ENCODE measurements at places on chromosomes 16 and 17.

- DNase-seq: no peak
These were observed 24.7 kb downstream of the DEF8 start for GRCh38 chr16:89973235-89973634.

DNA sequence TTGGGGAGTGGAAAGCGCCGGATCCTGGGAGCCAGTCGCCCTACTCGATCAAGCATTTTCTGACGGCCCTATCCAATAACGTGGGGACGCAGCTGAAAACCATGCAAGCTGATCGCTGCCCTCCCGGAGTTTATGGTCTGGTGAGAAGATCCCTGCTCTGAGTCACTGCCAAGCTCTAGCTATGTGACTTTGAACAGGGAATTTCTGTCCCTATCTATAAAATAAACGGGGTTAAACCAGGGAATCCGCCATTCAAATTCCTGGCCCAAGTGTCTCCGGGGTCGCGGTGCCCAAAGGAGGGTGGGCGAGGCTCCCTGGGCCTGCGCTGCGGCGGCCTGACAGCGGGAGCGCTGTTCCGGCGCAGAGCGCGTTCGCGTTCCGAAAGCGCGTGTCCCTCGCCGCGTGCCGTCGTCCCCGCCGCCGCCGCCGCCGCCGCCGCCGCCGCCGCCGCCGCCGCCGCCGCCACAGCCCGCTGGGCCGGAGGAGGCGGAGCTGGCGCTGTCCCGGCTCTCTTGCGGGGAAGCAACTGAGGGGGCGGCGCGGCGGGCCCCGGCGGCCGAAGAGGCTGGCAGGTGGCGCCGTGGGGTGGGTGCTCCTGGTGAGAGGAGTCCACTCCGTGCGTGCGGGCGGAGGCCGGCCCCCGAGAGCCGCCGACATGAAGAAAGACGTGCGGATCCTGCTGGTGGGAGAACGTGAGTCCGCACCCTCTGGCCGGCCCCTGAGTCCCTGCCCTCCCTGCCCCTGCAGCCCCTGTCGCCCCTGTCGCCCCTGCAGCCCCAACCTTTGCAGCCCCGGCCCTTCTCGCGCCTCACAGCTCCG is at the start of gene RHOT1:
RHOT1 (plus strand) TSS at position 465 of the 819 bp plus-strand sequence; CDS start at position 656, 191 bp downstream.
- peak; percentile 92 for DNase-seq

DNA sequence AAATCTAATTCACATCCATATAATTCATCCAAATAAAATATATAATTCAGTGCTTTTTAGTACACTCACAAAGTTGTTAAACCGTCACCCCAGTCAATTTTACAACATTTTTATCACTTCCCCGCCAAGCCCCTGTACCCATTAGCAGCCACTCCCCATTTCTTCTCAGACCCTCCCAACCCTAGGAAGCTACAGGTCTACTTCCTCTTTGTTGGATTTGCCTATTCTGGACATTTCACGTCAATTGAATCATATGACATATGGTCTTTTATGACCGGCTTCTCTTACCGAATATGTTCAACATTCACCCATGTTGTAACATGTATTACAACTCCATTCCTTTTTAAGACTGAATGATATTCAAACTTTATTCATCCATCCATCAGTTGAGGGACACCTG is 19.9 kb upstream of the MLKL start:
- DNase-seq: no peak

GRCh38 chr16:79642652-79643051 is 42.1 kb upstream of the MAF start:
- DNase-seq: no peak

- no peak for DNase-seq
These were observed 188.8 kb downstream of the CCDC182 start for GRCh38 chr17:57556320-57556719.

- no peak for DNase-seq
These were observed 351.9 kb downstream of the SEC14L1 start for GRCh38 chr17:77492446-77493237.

GRCh38 chr17:7629939-7630571 is at the start of gene SHBG:
Gene SHBG (plus strand): TSS chr17:7630135. CDS start chr17:7630173, 38 bp downstream.
- DNase-seq: no peak

DNA sequence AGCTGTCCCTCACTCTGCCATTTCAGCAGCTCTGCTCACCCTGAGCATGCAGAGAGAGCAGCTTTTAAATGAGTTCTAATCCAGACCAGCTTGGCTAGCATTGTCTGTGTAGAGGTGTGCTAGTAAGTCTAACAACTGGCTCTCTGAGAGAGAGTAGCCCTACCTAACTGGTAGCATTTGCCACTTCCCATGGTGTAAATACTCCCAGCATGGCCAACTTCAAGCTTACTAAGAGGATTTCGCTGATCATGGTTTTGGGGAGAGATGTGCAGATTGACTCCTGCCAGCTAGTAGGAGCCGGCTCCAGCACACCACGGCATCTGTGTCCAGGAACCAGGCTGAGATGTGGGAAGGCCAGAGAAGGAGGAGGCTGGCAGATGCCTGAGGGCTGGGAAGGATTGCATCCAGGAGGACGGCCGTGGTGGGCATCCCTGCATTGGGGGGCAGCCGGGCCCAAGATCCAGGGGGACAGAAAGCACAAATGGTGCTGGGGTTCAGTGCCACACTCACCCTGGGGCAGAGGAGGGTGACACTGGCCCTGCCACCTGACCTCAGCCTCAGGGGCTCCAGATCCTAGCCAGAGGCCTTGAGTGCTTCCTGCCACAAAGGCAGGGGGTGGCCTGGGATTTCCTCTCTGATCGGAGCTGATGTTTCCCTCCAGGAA is 394.9 kb upstream of the TNRC6C start:
- DNase-seq: no peak

DNA sequence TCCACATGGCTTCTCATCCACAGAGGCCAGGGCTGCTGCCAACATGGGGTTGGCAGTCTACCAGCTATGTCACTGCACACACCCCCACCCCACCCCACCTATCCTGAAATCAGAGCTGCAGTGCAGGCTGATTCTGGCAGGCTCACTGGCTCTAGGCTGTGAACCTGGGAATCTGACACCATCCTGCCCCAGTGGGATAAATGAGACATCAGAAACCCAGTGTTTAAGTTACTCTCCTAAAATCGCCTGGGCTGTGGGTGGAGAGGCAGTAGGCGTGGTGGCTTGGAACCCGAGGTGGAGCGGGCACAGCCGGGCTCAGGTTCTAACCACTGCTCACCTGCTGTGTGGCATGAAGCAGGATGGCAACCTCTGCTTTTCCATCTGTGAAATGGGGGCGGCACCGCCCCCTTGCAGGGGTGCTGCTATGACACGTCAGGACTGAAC is 5.6 kb downstream of the SLC38A8 start:
- DNase-seq: no peak

DNA sequence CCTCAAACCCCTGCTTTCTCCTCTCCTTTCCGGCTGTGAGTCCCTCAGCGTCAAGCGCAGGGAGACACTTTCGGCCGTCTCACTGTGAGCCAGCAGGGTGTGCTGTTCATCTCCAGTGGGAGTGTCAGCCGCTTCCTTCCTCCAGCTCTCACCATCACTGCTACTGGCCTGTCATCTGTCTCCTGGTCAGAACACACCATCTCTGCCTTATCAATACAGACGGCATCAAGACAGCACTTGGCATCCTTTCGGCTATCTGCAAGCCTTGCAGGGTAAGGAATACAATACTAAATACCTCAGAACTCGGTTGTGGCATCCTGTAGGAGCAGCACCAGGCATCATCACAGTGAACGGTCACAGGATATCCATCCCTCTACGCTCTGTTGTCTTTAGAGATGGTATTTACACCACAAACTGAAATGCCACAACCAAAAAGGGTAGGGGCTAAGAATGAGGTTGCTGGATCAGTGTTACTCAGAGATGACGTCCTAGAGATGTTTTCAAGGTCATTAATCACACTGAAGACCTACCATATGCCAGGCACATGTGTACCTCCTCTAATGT is 20.7 kb upstream of the CMTM4 start:
- no peak for DNase-seq

- DNase-seq: peak; percentile 53
These were observed 13.4 kb upstream of the SULT1A1 start for GRCh38 chr16:28623172-28623711.

- no peak for DNase-seq
These were observed 224.2 kb downstream of the PARN start for GRCh38 chr16:14405611-14406537.

DNA sequence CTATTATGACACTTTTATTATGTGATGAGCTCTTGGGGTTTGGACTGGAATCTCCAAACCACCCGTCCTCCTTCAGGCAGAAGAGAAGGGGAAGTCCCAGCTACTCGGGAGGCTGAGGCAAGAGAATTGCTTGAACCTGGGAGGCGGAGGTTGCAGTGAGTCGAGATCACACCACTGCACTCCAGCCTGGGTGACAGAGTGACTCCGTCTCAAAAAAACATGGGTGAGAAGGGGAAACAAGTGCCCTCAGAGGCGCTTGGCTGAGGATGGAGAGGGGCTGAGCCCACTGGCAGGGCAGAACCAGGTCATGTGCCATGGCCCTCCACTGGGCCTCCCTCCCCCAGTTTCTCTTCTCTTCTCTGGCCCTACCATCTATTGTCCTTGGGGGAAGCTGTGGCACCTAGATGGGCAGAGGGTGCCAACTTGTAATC is 120.9 kb upstream of the SMURF2 start:
- DNase-seq: no peak

DNA sequence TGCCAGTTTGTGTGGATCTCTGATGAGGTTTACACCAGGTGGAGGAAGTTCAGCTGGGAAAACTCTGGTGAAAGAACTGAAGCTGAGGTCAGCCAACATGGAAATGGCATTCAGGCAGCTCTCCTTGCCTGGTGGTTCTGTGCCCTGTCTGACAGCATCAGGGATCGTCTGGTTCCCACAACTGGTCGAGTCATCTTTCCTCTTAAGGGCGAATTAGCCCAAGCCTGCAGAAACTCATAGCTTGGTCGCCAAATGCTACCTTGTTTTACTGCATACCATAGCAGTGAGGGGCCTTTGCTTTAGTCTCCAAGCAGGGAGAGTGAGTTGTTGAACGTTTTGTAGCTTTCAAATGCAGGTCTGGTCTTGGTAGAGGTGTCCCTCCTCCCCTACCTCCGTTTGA is 7.2 kb downstream of the PLCG2 start:
- DNase-seq: no peak

- DNase-seq: no peak
These were observed 62.2 kb downstream of the MPRIP start for GRCh38 chr17:17104494-17104893.

- DNase-seq: peak; percentile 34
These were observed 586 bp downstream of the MEAK7 start for GRCh38 chr16:84503751-84504395.

DNA sequence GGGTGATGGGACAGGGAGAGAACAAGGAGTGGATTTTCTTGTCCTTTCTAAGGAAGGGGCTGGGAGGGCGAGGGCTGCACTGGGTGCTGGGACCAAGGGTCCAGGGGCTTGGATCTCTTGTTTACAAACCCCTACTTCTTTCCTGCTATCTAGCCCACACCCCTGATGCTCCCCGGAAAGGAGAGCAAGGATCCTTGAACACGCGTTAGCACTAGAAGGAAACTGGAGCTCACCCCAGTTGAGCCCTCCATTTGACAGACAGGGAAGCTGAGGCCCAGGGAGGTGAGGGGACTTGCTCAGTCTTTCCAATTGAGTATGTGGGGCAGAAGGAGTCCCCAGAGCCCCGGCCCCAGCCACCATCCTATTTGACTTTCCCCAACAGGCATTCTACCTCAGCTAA is 4.6 kb upstream of the ITGAE start:
- DNase-seq: no peak

DNA sequence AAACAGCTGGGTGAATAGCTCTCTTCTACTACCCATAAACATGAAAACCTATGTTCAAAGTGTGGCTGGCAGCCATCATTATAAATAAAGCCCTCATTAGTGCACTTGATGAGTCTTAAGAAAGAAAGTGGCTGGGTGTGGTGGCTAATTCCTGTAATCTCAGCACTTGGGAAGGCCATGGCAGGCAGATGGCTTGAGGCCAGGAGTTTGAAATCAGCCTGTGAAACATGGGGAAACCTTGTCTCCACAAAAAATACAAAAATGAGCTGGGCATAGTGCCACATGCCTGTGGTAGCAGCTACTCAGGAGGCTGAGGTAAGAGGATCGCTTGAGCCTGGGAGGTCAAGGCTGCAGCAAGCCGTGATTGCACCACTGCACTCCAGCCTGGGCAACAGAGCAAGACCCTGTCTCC is 28.3 kb upstream of the APPBP2 start:
- no peak for DNase-seq

DNA sequence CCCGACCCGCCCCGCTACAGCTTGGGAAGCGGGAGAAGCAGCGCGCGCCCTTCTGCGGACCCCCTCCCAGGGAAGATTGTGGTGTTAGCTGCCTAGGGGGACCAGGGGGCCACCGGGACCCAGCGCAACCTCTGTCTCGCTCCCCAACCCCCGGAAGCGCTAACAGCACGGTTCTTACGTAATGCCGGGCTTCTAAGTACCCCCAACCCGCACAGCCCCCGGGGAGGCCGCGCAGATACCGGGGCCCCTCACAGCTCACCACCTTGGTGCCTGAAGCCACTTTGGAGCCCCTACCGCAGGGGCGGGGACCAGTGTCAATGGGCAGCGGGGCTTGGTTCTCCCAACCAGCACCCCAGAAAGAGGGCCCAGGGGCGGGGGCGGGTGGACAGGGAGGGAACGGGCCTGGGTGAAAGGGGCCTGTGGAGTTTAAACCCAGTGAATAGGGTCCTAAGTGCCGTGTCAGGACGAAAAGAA is 348 bp downstream of the MPP2 start:
- peak; percentile 34 for DNase-seq

DNA sequence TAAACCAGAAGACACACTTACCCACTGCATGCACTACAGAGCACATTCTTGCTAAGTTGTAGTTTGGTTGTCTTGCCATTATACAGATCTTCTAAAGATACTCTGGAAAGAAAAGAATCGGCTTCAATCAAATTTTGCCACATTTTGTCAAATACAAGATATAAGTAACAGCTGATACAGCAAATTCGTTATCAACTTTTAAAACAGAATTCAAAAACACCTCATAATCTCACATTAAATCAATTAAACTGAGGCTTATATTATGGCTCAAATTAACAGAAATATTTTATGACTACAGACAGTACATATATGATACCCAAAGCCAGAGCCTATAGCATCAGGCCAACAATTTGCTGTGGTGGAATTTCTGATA is 5.4 kb downstream of the DNAJA2 start:
- no peak for DNase-seq

- peak; percentile 60 for DNase-seq
These were observed 705 bp downstream of the KRABD2 start for GRCh38 chr17:8375738-8376259.

- DNase-seq: no peak
These were observed 309.4 kb upstream of the XYLT1 start for GRCh38 chr16:17780181-17780580.

DNA sequence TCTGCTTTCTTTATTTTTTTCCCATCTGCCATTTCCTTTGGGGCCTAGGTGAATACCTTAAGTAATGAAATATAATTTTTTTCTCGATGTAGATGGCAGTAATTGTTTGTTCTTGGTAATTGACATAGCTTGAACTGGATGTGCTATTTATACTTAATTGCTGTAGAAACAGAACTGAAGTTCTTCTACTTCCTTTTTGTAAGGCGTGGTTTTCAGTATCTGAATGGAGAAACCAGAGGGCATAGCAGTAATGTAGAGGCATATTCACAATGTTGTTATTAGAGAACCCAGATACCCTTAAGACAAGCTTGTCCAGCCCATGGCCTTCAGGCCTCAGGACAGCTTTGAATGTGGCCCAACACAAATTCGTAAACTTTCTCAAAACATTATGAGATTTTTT is 16.4 kb downstream of the ATP6V0A1 start:
- no peak for DNase-seq
